ENCODE measurements at places on chromosomes 3 and 15. TPM values are rescaled to one million over a fixed set of nuclear protein-coding genes. Genes with fewer than 3 reads are reported as not detected.

GOLGA6L7 gene
- not detected for total RNA-seq

RPL22L1 gene
- 26.7 TPM for total RNA-seq

OR5K2 gene
- total RNA-seq: not detected

TTLL13 gene
- total RNA-seq: not detected

OIP5 gene
- 1.4 TPM for total RNA-seq

HCN4 gene
- not detected for total RNA-seq

GPR15 gene
- not detected for total RNA-seq

FBLN2 gene
- 7.7 TPM for total RNA-seq

ILDR1 gene
- total RNA-seq: not detected

RASGRP1 gene
- total RNA-seq: 0.11 TPM

HGD gene
- total RNA-seq: 0.11 TPM

WDR82 gene
- 96.0 TPM for total RNA-seq

RNF13 gene
- 77.0 TPM for total RNA-seq

PCOLCE2 gene
- 0.22 TPM for total RNA-seq

C3orf22 gene
- not detected for total RNA-seq

CTXN2 gene
- not detected for total RNA-seq

TMEM108 gene
- total RNA-seq: not detected

CCDC13 gene
- 0.22 TPM for total RNA-seq

GABRR3 gene
- total RNA-seq: not detected

VPS18 gene
- 33.2 TPM for total RNA-seq

ESYT3 gene
- total RNA-seq: not detected

CELSR3 gene
- 0.22 TPM for total RNA-seq

STAC gene
- total RNA-seq: 0.52 TPM

GP5 gene
- total RNA-seq: 0.22 TPM

CPN2 gene
- total RNA-seq: not detected

LDHAL6B gene
- total RNA-seq: not detected

PIGB gene
- total RNA-seq: 11.4 TPM

CCR4 gene
- not detected for total RNA-seq

CLDN18 gene
- not detected for total RNA-seq

CACNA2D3 gene
- total RNA-seq: not detected

TUSC7 gene
- total RNA-seq: not detected

AHSG gene
- total RNA-seq: 0.09 TPM

TM6SF1 gene
- 19.7 TPM for total RNA-seq

UROC1 gene
- under 0.01 TPM for total RNA-seq

MON1A gene
- total RNA-seq: 4.0 TPM

ZIC1 gene
- total RNA-seq: not detected

FMN1 gene
- total RNA-seq: 0.11 TPM

C3orf49 gene
- total RNA-seq: not detected

C2CD4A gene
- 2.3 TPM for total RNA-seq

KNG1 gene
- not detected for total RNA-seq

CA12 gene
- total RNA-seq: 0.60 TPM

SPRED1 gene
- 20.2 TPM for total RNA-seq

ALDH1L1 gene
- total RNA-seq: 0.09 TPM

PIF1 gene
- total RNA-seq: 5.2 TPM

PRTG gene
- 2.6 TPM for total RNA-seq

UACA gene
- total RNA-seq: 241 TPM

ARGFX gene
- total RNA-seq: not detected

MYZAP gene
- total RNA-seq: 81.3 TPM

CTXND1 gene
- not detected for total RNA-seq

NPAP1 gene
- not detected for total RNA-seq

NME9 gene
- total RNA-seq: not detected

SCAANT1 gene
- total RNA-seq: not detected

CLEC3B gene
- total RNA-seq: 0.65 TPM

JAGN1 gene
- 24.7 TPM for total RNA-seq

NR2E3 gene
- total RNA-seq: 0.22 TPM

EXOG gene
- total RNA-seq: 5.9 TPM

GNB4 gene
- 75.2 TPM for total RNA-seq

PPP4R2 gene
- total RNA-seq: 86.5 TPM

CCR8 gene
- total RNA-seq: not detected
